Stromal cell of bone marrow (primary cell): ENCODE measurements at places on chromosomes 2 and 18.
A peak's percentile ranks its signal among the peaks of the same experiment; 100 is the strongest.

- no peak for DNase-seq
These were observed 573 bp downstream of the PAIP2B start for GRCh38 chr2:71226096-71226964.

- no peak for DNase-seq
These were observed 77.8 kb downstream of the SCN9A start for GRCh38 chr2:166297951-166298350.

GRCh38 chr2:58107803-58108710, 61.5 kb downstream of the VRK2 start:
- peak; percentile 92 for DNase-seq

DNA sequence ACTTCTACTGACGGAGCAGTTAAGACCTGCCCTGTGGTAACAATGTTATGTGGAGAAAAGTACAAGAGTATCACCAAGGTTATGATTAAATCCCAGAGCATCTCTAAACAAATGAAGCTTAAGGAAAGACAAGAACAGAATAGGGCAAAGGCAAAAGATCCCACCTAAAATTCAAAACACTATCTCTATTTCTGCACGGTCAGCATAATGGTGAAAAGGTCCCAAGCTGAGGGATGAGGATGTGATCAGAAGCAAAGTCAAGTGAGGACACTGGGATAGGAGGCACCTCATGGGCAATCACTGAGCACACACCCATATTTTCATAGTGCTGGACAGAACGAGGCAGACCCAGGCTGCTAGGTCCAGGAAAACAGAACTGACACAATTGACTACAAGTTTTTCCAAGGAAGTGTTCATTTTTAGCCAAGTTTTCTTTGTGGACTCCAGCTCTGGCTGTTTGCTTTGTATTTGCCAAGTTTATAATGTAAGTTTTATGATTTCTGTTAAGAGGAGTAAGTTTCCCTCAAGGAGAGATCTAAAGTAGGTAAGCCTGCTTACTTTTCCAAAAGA, 77.8 kb downstream of the NCKAP5 start:
- DNase-seq, result no peak

GRCh38 chr2:190504912-190505311, 29.6 kb downstream of the NEMP2 start:
- DNase-seq, result no peak

- DNase-seq, result no peak
These were observed 13.1 kb upstream of the PPP1R1C start for GRCh38 chr2:181972431-181973170.
